ENCODE measurements at places on chromosomes 12 and 14. TPM values are rescaled to one million over a fixed set of nuclear protein-coding genes. Genes with fewer than 3 reads are reported as not detected.

- no peak for DNase-seq
These were observed 142.3 kb upstream of the PARP11 start for GRCh38 chr12:4015225-4016091.

The GZMB gene
- 8.1 TPM for total RNA-seq

GRCh38 chr12:106974511-106974910, 12.4 kb downstream of the MTERF2 start:
- DNase-seq, result no peak

The LRRIQ1 gene
- 0.67 TPM for total RNA-seq

DNA sequence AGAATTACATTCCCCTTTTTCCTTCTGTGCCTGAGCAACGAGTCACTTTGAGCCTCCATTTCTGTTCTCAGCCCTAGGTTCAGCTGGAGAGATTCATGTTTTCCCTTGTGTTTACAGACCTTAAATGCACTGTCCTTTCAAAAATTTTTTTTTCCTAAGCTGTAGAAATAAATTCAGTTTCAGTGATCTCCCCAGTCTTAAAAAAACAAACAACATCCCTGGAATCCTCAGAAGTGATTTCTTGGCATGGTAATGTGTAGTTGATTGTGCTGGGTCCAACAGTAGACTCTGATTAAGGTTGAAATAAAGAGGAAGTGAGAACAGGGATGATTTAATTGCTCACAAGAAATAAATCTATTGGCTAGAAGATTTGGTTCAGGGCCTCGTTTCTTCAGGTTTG, 89.3 kb downstream of the NTN4 start:
- no peak for DNase-seq

DNA sequence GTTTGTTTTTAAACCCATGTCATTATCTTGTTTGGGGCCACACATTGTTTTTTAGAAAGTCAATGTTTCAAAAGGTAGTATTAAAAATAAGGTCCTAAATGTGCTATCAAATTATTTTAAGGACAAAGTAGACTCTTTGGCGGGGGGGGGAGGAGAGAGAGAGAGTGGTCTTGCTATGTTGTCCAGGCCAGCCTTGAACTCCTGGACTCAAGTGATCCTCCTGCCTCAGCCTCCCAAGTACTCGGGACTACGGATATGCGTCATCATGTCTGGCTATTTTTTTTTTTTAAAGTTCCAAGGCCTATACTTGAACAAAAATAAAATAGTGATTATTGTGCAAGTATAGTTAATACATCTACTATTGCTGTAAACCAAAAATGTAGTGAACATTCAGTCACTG, 26.2 kb downstream of the PAWR start:
- no peak for DNase-seq

The BBOF1 gene
- total RNA-seq, result 2.8 TPM

DNA sequence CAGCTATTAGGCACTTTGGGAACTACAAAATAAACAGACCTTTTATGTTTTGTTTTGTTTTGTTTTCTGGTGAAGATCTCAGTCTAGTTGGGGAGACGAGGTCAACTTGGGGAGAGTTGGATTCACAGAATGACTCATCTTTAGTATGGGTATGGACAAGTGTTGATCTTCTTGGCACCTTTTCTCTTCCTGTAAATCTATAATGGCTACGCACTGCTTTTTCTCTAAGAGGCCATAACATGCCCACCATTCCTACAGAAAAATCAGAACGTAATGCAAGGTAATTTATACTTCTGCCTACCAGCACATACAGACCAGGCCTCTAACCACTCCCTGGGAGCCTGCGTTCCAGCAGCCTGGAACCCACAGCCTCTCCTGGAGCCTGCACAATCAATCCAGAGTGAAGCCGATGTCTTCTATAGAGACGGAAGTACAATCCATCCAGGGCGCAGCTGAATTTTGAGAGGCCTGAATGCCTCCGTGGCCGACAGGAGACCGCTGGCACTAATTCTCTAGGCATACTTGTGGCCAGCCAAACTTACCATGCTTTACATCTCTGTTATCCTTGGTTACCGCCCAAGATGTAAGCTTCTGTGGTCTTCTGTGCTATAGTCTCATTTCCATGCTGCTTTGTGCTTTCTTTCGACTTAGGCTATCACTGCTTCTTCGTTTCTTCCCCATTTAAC, 717 bp downstream of the PPHLN1 start:
- no peak for DNase-seq

GRCh38 chr12:32821710-32822109, 66.0 kb upstream of the YARS2 start:
- DNase-seq, result no peak

The MUCL1 gene
- not detected for total RNA-seq

DNA sequence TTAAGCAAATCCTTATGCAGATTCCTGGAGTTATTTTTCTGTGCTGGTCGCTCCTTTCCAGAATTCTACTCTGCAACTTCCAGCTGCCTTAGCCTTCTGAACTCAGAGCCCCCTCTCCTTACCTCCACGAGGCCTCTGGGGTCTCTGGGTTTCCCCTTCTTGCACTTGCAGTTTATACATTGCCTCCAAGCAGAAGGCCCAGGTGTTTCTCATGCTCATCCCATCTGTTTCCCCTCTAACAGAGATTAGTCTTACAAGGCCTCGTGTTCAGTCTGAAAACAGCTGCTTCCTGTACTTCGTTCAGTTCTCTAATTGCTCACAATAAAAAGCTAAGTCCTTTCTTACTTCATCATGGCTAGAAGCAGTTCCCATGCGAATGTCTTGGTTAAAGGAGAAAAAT, 134.4 kb upstream of the FGD4 start:
- no peak for DNase-seq

GRCh38 chr12:49748306-49748705, 6.9 kb downstream of the TMBIM6 start:
- DNase-seq, result no peak

The GPD1 gene
- total RNA-seq, result 32.9 TPM

GRCh38 chr12:123358035-123358434, 6.6 kb downstream of the SBNO1 start:
- no peak for DNase-seq

The ACOT6 gene
- not detected for total RNA-seq

- no peak for DNase-seq
These were observed 143.7 kb upstream of the DIO2 start for GRCh38 chr14:80354860-80355581.

The GLIPR1 gene
- 38.2 TPM for total RNA-seq

- no peak for DNase-seq
These were observed 15.5 kb downstream of the E2F7 start for GRCh38 chr12:77049767-77050353.

GRCh38 chr12:104669089-104669721, 212.5 kb downstream of the CHST11 start:
- DNase-seq, result peak; percentile 77

The GUCY2C gene
- not detected for total RNA-seq

DNA sequence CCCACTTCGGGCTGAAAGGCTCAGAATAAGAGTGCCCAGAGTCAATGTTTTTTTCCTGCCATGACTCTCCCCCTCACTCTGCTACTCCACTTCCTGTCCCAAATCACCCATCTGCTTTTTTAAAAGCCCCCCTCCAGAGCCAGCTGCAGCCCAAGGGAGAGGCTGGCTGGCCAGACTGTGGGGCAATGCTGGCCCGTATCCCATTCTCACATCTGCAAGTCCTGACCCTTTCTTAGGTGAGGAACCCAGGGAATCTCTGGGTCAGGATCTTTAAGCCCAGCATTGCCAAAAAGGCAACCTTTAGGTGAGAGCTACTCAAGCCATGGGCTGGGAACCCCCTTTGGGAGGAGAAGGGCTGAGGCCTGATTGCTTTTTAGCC, 1.7 kb upstream of the ITGA5 start:
- DNase-seq, result no peak

The KIF5A gene
- total RNA-seq, result 0.14 TPM

The NAB2 gene
- total RNA-seq, result 37.3 TPM

The DNAJC22 gene
- total RNA-seq, result 0.67 TPM

- DNase-seq, result no peak
These were observed 116.2 kb downstream of the LRRIQ1 start for GRCh38 chr12:85152311-85152729.

DNA sequence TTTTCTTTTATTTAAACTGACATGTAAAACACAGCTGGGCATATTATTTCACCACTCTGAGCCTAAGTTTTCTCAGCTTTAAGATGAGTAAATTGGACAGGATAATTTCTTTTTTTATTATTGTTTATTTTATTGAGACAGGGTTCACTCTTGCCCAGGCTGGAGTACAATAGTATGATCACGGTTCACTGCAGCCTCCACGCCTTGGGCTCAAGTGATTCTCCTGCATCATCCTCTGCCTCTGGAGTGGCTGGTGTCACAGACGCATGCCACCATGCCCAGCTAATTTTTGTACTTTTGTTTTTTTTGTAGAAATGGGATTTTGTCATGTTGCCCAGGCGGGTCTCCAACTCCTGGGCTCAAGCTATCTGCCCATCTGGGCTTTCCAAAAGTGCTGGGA, 12.7 kb downstream of the BMAL2 start:
- no peak for DNase-seq

DNA sequence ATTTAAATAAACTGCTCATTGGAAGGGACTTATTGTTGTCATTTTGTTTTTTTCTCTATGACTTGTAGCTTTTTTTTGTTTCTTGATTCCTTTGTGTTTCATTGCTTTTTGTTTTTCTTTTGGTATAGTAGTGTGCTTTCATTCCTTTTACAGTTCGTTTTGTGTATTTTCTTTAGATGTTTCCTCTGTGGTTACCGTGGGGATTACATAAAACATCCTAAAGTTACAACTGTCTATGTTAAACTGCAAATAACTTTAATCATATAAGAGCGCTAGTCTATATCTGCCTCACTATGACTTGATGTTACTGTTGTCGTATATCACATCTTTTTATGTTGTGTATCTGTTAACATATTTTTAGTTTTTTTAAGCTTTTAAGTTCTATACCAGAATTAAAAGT, 86.9 kb downstream of the ATF7IP start:
- DNase-seq, result no peak

All from upper lobe of right lung (tissue), 1 donor.